Activated T-cell treated with anti-CD3 and anti-CD28 coated beads for 1 hour (primary cell): ENCODE measurements at places on chromosomes 13 and 19.

- DNase-seq: no peak
These were observed 51.5 kb upstream of the GTF3A start for GRCh38 chr13:27372896-27373295.

GRCh38 chr13:73250061-73250460 lies 191.3 kb downstream of the KLF5 start:
- no peak for DNase-seq

GRCh38 chr13:99320693-99321481 lies 13.7 kb upstream of the GPR183 start:
- no peak for DNase-seq

DNA sequence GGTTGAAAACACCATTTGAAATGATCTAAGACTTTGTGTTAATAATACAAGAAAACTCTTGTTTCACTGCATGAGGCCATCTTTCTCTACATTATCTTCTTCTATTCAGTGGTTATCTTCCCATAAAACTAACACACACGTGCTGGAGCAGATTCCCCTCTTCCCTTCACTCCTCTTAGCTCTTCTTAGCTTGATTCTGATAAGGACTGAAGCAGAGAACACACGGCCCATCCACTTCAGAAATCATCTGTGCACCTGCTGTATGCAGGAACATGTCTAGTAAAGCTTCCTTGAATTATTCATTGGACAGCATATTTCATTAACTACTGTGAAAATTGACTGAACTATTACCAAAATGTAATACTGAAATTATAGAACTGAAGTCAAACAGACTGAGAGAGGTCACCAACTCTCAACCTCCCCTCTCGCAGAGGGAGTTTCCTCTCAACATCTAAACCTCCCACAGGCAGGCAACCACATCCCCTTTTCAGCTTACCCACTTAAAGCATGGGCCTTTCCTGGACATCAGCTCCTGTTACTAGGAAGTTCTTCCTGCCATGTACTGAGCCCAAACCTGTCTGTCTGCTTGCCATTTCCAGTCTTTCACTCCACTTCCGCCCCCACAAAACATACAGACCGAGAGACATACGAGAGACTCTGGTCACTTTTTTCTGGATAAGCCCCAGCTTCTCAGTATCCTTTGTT lies 113.9 kb downstream of the CRYL1 start:
- no peak for DNase-seq

DNA sequence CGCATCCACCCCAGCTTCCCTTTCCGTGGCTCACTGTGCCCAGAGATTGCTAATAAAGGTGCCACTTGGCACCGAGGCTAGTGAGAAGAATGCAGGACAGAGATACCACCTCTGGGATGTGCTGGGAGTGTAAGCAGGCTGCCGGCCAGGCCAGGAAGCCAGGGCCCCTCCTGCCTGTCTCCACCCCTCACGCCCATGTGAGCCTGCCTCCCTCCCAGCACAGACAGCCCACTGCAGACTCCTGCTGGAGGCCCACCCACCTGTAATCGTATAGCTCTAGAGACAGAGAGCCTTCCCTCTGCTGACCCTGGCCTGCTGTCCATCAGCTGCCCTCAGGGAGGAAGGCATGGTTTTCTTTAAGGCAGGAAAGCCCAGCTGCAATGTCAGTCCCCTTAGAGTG lies 13.9 kb downstream of the VSTM2B start:
- DNase-seq: no peak

DNA sequence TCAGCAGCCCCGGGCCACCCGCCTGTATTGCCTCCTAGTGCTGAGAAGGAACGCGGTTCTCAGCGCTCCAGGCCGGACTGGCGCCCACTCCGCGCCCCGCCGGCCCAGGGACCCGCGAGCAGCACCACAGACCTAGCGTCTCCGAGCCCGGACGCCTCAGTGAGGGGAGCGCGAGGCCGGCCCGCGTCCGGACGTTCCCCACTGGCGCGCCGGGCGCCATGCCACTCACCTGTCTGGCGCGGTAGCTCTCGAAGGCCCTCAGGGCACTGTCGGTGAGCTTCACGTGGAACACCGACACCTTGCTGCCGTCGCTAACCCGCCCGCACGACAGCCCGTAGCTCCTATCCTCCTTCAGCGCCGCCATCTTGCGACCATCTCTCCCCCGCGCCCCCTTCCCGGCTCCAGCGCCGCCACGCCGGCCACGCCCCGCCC lies at the start of gene ELL:
Gene ELL (minus strand): TSS at position 379 of the 432 bp plus-strand sequence. CDS start 15 bp downstream, at position 364.
- no peak for DNase-seq

GRCh38 chr19:44747739-44748425 lies 626 bp upstream of the BCL3 start:
- DNase-seq: peak; percentile 25

- no peak for DNase-seq
These were observed 659 bp downstream of the GNA11 start for GRCh38 chr19:3094601-3095440.

- DNase-seq: no peak
These were observed 208.3 kb downstream of the OXGR1 start for GRCh38 chr13:96785986-96786385.

DNA sequence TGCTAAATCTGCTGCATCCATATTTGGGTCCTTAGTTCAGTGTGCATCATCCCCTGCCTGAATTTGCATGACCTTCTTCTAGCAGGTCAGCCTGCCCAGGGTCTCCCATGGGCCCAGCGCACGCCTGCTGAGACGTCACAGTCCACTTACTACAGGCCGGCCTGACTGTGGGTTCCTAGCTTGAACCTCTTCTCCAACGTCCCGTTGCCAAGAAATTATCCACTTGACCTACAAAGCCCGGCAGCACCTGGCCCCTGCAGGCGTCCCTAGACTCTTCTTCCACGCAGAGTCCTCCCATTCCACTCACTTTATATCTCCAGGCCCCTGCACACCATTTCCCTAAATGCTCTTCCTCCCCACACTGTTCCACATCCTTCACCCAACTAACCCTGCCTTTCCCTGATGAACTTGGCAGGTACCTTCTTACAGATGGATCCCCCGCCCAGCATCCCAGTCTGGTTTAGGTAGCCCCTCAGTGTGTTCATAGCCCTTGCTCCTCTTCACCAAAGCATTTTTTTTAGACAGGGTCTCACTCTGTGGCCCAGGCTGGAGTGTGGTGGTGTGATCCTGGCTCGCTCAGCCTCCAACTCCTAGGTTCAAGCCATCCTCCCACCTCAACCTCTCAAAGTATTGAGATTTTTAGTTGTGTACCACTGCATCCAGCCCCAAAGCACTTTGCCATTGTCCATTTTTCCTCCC lies 155.0 kb upstream of the SOX1 start:
- DNase-seq: no peak

DNA sequence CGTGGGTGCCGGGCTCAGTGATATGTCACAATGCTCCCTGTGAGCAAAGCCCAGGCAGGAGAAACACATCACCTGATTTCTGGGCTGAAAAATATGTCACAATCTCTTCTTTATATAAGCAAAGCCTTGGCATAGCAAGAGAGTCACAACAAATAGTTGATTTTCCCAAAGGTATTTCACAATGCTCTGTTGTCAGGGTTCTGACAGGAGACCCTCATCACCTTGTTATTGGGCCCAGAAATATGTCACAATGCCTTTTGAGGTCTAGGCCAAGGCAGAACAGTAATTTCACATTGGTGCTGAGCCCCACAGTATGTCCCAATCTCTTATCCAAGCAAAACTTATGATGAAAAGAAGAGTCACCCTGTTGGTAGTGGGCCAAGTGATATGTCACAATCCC lies 125.7 kb downstream of the ZNF675 start:
- DNase-seq: no peak

DNA sequence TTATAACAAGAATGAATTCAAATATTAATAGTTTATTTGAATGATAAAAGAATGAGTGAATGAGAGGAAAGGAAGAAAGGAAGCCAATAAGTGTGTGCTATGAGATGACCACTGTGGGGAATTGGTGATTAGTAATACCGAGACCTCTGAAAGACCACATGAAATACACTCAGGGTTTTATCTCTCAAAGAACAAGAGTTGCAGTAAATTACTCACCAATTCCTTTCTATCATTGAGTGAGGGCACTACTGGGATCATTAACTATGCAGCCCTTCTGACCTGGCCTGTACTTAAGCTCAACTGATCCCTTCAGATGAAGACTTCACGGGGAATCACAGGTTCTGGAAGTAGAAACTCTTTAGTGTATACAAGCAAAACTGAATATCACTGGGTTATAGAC lies 1636.1 kb downstream of the SLITRK5 start:
- no peak for DNase-seq

GRCh38 chr13:93847162-93847561 lies 620.6 kb downstream of the GPC6 start:
- DNase-seq: no peak

- DNase-seq: no peak
These were observed 311.4 kb upstream of the ATXN8OS start for GRCh38 chr13:69796256-69796655.

GRCh38 chr13:35743165-35743564 lies 266.7 kb upstream of the MAB21L1 start:
- no peak for DNase-seq
